ENCODE measurements at places on chromosomes 16 and 17.

- no peak for DNase-seq
Observed at GRCh38 chr16:51267681-51268080, 116.6 kb upstream of the SALL1 start.

DNA sequence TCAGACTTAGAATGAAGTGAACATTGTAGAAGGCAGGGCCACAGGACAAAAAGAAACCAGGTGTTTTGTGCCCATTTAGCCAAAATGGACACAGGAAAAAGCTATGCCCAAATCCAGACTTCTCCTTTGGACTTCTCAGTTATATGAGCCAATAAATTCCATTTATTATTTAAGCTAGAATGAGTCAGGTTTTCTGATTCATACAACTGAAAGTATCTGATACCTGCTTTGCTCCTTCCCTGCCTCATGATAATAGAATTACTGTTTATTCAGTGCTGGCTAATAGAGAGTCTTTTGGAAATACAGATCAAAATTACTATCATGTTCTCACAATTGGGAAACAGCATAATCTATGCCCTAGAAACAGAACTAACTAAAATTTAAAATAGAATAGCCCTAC is 8.7 kb upstream of the CPD start:
- DNase-seq, result no peak

DNA sequence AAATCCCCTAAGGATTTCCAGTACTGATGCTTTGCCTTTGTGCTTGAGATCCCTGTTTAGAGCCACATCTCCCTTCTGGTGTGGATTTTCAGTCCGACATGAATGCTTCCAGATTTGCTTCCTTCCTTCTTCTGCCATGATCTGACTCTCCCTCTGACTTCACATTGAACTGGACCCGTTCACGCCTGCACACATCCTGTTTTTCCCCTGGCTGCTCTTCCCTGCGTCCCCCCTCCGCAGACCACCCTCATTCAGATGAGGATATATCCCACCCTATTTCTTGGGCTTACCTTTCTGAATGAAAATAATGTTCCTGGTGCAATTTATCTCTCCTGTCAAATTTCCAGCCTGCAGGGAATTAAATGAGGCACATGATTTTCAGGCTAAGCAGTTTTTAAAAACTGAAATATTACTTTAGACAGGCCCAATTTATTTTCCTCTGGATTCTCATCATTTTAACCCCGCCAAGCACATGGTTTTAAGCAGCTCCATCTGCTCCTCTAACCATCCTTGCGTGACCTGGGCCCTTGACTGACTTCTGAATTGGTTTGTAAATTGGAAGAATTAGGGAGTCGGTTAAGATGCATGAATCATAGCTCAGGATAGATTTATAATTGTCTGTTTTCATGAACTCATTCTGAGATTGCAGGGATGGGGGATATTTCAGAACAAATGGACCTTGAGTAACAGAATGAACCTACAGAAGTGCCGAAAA is 59.2 kb downstream of the BMERB1 start:
- DNase-seq, result no peak

- DNase-seq, result no peak
Observed at GRCh38 chr16:46895399-46896313, 11.5 kb downstream of the GPT2 start.

DNA sequence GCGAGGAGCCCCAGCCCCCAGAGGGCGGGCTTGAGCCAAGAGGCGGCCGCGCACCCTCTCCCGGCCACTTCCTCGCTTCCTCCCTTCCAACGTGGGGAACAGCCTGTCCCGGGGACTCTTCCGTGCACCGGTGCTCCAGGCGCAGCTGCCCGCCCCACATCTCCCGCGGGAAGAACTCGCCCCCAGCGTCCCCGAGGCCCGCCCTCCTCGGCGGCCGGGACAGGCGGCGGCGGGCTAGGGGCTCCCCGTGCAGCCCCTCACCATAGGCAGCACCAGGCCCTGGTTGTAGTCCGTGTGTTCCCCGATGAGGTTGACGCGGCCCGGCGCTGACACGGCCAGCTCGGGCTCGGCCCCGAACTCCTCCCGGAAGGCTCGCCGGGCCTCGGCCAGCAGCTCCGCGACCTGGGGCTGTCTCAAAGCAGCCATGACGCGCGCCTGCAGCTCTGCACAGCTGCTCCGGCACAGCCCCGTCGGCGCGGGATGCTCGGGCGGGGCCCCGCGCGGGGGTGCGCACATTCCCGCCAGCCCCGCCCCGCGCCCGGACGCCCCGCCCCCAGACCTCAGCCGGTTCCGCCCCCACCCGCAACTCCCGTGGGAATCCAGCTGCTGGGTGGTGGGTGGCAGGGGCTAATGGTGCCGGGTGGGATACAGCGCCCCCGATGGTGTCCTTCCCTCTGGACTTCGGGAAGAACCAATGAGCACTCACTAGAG is at the start of gene GALK1:
Gene GALK1, minus strand, starts transcription at position 482 of the 711 bp plus-strand sequence. Its CDS starts 56 bp downstream, at position 426.
- peak; percentile 49 for DNase-seq

- no peak for DNase-seq
Observed at GRCh38 chr16:87607223-87607622, 4.9 kb downstream of the JPH3 start.

- no peak for DNase-seq
Observed at GRCh38 chr16:61937646-61938045, 98.6 kb downstream of the CDH8 start.

DNA sequence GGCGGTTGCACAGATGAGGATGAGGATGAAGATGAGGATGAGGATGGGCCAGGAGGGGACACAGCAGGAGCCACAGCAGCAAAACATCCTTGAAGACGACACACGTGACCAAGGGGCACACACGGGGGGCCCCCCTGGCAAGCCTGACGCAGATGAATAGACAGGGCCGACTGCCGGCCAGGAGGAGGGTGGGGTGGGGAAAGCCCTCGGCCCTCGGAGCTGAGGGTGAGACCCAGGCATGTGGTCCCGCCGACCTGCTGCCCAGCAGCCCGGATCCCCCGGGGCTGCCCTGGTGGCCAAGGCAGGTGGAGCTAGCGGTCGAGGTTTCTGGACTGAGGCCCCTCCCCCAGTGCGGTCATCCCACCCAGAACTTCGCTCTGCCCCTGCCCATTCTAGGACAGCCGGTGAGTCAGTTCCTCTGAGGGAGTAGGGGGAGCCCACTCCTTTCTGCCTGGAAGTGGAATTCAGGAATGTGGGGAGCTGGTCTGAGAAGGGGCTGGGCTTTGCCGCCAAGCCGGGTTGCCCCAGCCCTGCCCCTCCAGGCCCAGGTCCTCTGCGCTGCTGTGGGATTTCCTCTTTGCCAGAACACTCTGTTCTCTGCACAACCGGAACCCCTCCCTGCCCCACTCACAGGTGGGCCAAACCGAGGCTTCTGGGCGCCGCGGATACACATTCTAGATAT is 9.9 kb downstream of the CYGB start:
- DNase-seq, result no peak

- no peak for DNase-seq
Observed at GRCh38 chr17:68353111-68353521, 61.8 kb downstream of the ARSG start.

- no peak for DNase-seq
Observed at GRCh38 chr17:40499551-40500189, 1.8 kb downstream of the TNS4 start.

- DNase-seq, result no peak
Observed at GRCh38 chr17:80124351-80124981, 22.5 kb downstream of the EIF4A3 start.

DNA sequence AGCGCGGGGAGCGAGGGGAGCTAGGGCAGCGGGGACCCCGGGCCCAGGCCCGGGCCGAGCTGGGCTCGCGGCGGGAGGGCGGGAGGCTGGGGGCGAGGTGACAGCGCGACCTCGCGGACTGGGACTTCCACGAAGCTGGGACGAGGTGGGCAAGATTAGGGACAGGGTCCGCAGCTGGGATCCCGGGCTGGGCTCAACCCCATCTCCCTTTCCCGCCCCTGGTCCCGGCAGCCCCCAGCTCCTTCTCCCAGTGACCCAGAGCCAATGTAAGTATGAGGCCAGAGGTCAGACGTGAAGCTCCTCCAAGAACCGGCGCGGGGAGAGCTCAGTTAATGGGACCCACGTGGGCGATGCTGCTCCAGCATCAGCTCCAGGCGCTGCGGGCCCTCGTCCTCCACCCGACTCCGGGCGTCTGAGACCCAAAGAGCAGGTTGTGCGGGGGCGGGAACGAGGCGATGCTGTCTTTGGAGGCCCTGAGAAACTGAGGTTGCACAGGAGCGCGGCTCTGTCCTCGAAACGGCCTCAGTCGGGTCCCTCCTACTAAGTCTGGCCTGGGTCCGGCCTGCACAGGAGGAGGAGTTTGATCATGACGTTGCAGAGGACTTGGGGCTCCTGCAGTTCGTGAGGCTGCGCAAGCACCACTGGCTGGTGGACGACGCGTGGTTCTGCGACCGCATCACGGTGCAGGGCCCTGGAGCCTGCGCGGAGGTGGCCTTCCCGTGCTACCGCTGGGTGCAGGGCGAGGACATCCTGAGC is 585 bp downstream of the ALOX12 start:
- no peak for DNase-seq

GRCh38 chr16:86579268-86580062 is 1.1 kb downstream of the FOXL1 start:
- no peak for DNase-seq

DNA sequence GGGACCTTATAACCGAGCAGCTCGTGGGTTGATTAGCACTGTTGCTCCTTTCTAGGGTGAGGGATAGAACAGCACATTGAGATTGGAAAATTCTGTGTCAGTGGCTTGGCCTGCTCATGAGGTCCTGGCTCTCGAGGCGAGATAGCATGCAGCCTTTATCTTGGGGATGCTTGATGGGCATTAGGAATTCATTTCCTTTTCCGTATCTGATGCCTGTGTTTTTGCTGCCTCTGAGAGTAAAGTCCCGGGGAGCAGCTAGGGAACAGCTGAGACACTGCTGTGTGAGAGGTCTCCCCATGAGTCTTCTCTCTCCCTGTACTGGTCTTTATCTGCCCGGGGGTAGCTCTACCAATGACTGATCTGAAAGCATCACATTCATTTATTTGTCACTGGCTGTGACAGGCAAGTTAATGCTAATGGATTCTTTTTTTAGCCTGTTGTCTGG is 14.5 kb downstream of the MSI2 start:
- no peak for DNase-seq

DNA sequence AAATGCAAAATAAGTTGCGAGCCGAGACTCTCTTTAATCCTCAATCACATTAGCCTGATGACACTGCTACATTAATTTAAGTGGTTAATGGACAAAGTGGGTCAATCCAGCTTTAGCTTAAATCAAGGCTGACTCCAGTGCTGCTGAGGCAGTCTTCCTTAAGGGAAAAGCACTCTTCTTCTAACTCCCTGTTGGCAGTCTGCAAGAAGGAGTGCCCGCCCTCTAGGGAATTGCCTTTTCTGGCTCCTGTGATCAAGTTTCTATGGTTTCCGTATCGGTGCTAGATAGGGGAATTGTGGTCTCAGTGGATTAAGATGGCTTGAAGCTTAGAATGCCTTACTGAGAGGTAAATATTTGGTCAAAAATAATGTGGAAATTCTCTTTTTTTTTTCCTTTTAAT is 41.0 kb downstream of the HS3ST3B1 start:
- DNase-seq, result no peak

GRCh38 chr16:67661101-67661761 is 471 bp downstream of the PARD6A start:
- DNase-seq, result no peak

- DNase-seq, result no peak
Observed at GRCh38 chr16:25040543-25040942, 25.4 kb upstream of the ARHGAP17 start.

DNA sequence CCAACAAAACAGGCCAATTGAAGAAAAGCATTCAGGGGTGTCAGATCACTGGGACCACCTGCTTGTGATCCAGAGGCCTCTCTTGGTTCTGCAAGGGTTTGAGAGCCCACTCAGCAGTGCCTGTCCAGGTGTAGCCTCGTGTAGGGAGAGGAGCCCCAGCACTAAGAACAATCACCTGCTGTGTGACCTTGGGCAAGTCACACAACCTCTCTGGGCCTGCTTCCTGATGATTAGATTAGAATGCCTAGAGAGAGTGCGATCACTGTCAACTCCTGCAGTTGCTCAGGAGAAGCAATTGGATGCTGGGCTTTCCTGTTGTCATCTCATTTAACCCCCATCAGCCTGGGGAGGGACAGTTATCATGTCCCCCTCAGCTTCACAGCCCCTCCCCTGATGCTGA is 10.2 kb downstream of the DLX3 start:
- no peak for DNase-seq

DNA sequence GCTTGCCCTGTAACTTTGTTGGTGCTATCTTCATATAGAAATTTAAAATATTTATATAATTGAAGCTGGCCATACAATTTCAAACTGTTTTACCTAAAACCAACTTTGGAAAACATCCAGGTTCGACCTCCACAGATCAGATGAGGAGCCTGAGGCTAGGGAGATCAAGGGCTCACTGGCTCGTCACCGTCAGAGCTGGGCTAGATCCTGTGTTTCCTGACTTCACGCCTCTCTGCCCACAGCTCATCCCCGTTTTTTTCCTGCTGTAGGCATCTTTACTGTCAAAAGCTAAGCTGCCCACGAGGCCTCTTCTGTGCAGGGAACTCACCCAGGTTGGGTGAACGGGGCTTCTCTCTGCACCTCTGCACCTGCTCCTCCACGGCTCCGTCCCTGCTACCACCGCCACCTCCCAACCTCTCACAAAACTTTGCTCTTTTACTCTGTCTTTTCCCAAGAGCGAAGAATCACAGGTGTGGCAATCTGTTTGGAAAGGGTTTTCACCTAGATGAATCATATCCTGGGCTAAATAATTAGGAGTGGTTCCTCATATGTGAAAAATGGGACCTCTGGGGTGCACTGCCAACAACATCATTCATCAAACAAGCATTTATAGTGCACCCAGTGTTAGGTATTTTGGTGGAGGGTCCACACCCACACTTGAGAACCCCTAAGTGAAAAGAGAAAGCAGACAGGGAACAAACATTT is 24.8 kb upstream of the KDM6B start:
- no peak for DNase-seq

Data from activated CD4-positive, alpha-beta T cell treated with anti-CD3 and anti-CD28 coated beads for 24 hours (primary cell).